Fibroblast of the aortic adventitia (primary cell): ENCODE measurements at places on chromosomes 2 and 18. TPM values are rescaled to one million over a fixed set of nuclear protein-coding genes. Genes with fewer than 3 reads are reported as not detected.

The RGPD3 gene
- 0.41 and 0.45 TPM in 2 replicates for total RNA-seq

The HS6ST1 gene
- total RNA-seq = 7.7 and 10.6 TPM in 2 replicates

The SERPINB4 gene
- total RNA-seq = not detected in 2 replicates

The CAVIN2 gene
- total RNA-seq = 24.1 and 29.8 TPM in 2 replicates

The CCDC138 gene
- 4.5 and 8.5 TPM in 2 replicates for total RNA-seq

The SPHKAP gene
- total RNA-seq = 0.09 TPM in 1 of 2 replicates, not detected in the other

The CD28 gene
- total RNA-seq = not detected in 2 replicates

The PLCD4 gene
- 1.2 and 6.4 TPM in 2 replicates for total RNA-seq

The ACTG2 gene
- 2.4 TPM in 1 of 2 replicates, not detected in the other for total RNA-seq

The COLEC11 gene
- 0.09 and 0.65 TPM in 2 replicates for total RNA-seq

The SERPINB2 gene
- 13.9 and 67.6 TPM in 2 replicates for total RNA-seq

The NRP2 gene
- 11.2 and 12.6 TPM in 2 replicates for total RNA-seq

The ANKRD30BL gene
- total RNA-seq = 0.16 TPM in 1 of 2 replicates, not detected in the other

The SLC16A14 gene
- total RNA-seq = 0.49 and 1.4 TPM in 2 replicates

The GRHL1 gene
- 1.3 TPM in 1 of 2 replicates, not detected in the other for total RNA-seq

The HTR2B gene
- 17.4 and 33.0 TPM in 2 replicates for total RNA-seq

The FAM110C gene
- not detected in 2 replicates for total RNA-seq

The GAL3ST2 gene
- total RNA-seq = 0.25 TPM in 1 of 2 replicates, not detected in the other

The GRB14 gene
- total RNA-seq = 6.1 and 6.9 TPM in 2 replicates

The PMAIP1 gene
- 2.6 and 18.2 TPM in 2 replicates for total RNA-seq

The FBXO15 gene
- total RNA-seq = 0.27 and 0.49 TPM in 2 replicates

The CMPK2 gene
- total RNA-seq = 1.9 and 11.0 TPM in 2 replicates

The UGT1A4 gene
- total RNA-seq = not detected in 2 replicates

The ABCB11 gene
- total RNA-seq = not detected in 2 replicates

The MBP gene
- 25.8 and 54.1 TPM in 2 replicates for total RNA-seq

The HOXD12 gene
- not detected in 2 replicates for total RNA-seq

The CPO gene
- total RNA-seq = 0.18 TPM in 1 of 2 replicates, not detected in the other

The NOSTRIN gene
- 0.81 TPM in 1 of 2 replicates, not detected in the other for total RNA-seq

The PLB1 gene
- 2.7 and 7.8 TPM in 2 replicates for total RNA-seq

The UGT1A7 gene
- not detected in 2 replicates for total RNA-seq

The ZNF804A gene
- total RNA-seq = 4.7 and 12.9 TPM in 2 replicates

The PRKAG3 gene
- total RNA-seq = 0.18 and 0.41 TPM in 2 replicates

The ST6GAL2 gene
- 0.09 and 0.16 TPM in 2 replicates for total RNA-seq

The PLGLB2 gene
- total RNA-seq = 2.3 TPM in 1 of 2 replicates, not detected in the other

The VIL1 gene
- total RNA-seq = not detected in 2 replicates

The CHRNA1 gene
- not detected in 2 replicates for total RNA-seq

The ZNF396 gene
- 2.0 and 2.4 TPM in 2 replicates for total RNA-seq

The WDR7 gene
- 24.0 and 26.7 TPM in 2 replicates for total RNA-seq

The TNFRSF11A gene
- total RNA-seq = 0.08 and 1.1 TPM in 2 replicates

The HOXD4 gene
- total RNA-seq = 1.1 TPM in 1 of 2 replicates, not detected in the other

The REG1B gene
- not detected in 2 replicates for total RNA-seq

The ELOA2 gene
- not detected in 2 replicates for total RNA-seq

The THUMPD2 gene
- 9.5 and 13.5 TPM in 2 replicates for total RNA-seq

The GLI2 gene
- total RNA-seq = 1.9 and 5.3 TPM in 2 replicates

The IL18RAP gene
- total RNA-seq = 0.09 TPM in 1 of 2 replicates, not detected in the other

The DPY30 gene
- total RNA-seq = 43.6 and 77.6 TPM in 2 replicates

The C2orf15 gene
- total RNA-seq = not detected in 2 replicates

The LYPD6B gene
- total RNA-seq = 0.18 TPM in 1 of 2 replicates, not detected in the other

The ADCY3 gene
- 42.0 and 50.3 TPM in 2 replicates for total RNA-seq

The DIPK1C gene
- not detected in 2 replicates for total RNA-seq

The MYL1 gene
- total RNA-seq = not detected in 2 replicates

The HSBP1L1 gene
- 2.5 and 7.2 TPM in 2 replicates for total RNA-seq

The GAD1 gene
- not detected in 2 replicates for total RNA-seq

The ITPRIPL1 gene
- total RNA-seq = 2.5 and 3.4 TPM in 2 replicates
